ENCODE measurements at places on chromosomes 4 and X.

DNA sequence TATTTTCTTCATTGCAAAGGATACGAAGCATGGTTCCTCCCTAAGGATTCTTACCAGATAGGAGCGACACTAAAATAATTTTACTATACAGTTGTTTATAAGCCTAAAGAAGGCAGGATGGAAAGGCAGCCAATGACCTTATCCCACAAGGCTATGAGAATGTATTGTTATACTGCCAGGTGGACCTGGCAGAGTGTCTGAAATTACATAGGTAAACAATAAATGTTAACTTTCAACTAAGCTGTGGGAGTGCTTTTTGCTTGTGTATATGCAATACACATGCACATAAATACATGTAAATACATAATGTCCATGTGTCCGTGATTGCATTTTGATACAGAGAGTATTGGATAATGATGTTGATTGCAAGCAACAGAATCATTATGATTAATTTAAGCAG is 850.6 kb downstream of the CENPC start:
- no peaks in the 10 kb centered on the region for H3K36me3 ChIP-seq
- DNase-seq: no peak
- no peak overlapping the region for H3K4me3 ChIP-seq
- H3K4me1 ChIP-seq: peaks cover 7% of the 10 kb centered on the region

DNA sequence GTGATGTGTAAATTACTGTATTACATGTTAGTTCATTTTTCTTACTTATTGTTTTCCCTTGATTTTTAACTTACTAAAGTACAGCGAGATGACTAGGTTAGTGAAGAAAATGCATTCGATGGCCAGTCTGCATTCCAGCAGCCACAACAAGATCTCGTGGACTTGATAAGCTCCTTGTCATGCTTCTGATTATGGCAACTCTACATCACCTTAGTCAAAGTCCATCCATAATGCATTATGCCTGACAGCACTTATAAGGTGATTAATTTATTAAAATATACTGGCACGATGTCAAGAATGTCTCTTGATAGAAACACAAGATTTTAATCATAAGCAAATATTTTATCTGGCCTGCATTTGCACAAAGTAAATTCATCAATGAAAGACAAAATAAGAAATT is 109.9 kb upstream of the NAP1L5 start:
- H3K27ac ChIP-seq: no peak overlapping the region
- no peak overlapping the region for H3K4me3 ChIP-seq
- H3K27me3 ChIP-seq: no peaks in the 10 kb centered on the region
- H3K36me3 ChIP-seq: peaks cover 3% of the 10 kb centered on the region

- no peaks in the 10 kb centered on the region for H3K4me1 ChIP-seq
- no peak overlapping the region for H3K4me3 ChIP-seq
- no peaks in the 10 kb centered on the region for H3K27me3 ChIP-seq
- H3K27ac ChIP-seq: no peak overlapping the region
These were observed 407.9 kb downstream of the PCDH18 start for GRCh38 chr4:137124278-137124932.

- DNase-seq: no peak
- no peak overlapping the region for H3K4me3 ChIP-seq
- peaks cover 3% of the 10 kb centered on the region for H3K4me1 ChIP-seq
These were observed 64.1 kb downstream of the PARM1 start for GRCh38 chr4:74996996-74997395.

- no peaks in the 10 kb centered on the region for H3K4me1 ChIP-seq
- no peak overlapping the region for H3K4me3 ChIP-seq
- H3K27ac ChIP-seq: no peak overlapping the region
- no peaks in the 10 kb centered on the region for H3K27me3 ChIP-seq
- DNase-seq: peak; percentile 19
These were observed 82.2 kb downstream of the STOX2 start for GRCh38 chr4:183986971-183987946.

DNA sequence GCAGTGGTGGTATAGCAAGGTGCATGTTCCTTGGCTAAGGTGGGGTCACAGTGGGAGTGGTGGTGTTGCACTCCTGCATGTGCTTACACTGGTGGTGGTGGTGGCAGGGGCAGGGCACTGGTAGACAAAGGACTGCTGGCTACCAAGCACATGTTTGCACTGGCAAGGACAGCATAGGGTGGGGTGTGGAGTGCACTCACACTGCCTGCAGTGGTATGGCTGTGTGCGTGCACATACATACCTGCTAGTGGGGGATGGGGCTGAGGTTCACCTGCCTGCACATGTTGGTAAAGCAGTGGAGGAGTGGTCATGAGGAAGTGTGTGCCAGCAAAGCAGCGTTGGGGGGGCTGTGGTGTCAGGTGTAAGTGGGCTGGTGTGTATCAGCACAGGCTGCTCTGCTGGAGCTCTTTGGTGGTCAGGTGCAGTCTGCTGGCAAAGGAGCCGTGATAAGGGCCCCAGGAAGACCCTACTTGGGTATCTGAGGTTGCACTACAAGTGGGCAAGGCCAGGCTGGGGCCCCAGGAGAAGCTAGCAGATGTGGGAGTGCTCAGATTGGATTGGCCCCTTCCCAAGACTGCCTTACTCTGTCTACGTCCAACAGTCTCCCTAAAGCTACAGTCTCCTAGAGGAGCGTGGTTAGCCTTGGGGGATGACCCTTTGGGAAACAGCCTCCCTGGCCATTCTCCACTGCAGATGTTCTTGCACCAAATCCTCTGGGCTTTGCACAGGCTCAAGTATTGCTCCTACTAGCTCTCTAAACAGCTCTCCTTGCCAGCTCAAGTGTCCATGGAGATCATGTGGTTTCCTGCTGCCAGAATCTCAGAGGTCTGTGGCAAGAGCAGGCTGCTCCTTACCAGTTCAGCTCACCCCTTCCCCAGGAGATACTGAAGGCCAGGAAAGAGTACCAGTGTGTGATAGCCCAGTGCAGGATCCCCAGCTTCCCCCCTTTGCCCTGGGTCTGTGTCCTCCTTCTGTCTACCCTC is 486.3 kb upstream of the PABPC4L start:
- no peak for DNase-seq
- no peak overlapping the region for H3K4me3 ChIP-seq
- H3K36me3 ChIP-seq: no peaks in the 10 kb centered on the region
- H3K27ac ChIP-seq: no peak overlapping the region
- H3K4me1 ChIP-seq: no peaks in the 10 kb centered on the region
- H3K27me3 ChIP-seq: no peaks in the 10 kb centered on the region

- H3K4me1 ChIP-seq: peaks cover 2% of the 10 kb centered on the region
- DNase-seq: no peak
- H3K4me3 ChIP-seq: no peak overlapping the region
- peaks cover 3% of the 10 kb centered on the region for H3K36me3 ChIP-seq
- no peaks in the 10 kb centered on the region for H3K27me3 ChIP-seq
- H3K27ac ChIP-seq: no peak overlapping the region
These were observed 40.5 kb upstream of the OGT start for GRCh38 chrX:71492231-71493065.

GRCh38 chrX:120690344-120690743 is 60.5 kb upstream of the C1GALT1C1 start:
- no peaks in the 10 kb centered on the region for H3K4me1 ChIP-seq
- no peak overlapping the region for H3K27ac ChIP-seq
- H3K27me3 ChIP-seq: no peaks in the 10 kb centered on the region
- no peak for DNase-seq
- no peaks in the 10 kb centered on the region for H3K36me3 ChIP-seq

- no peak overlapping the region for H3K4me3 ChIP-seq
- DNase-seq: no peak
- H3K4me1 ChIP-seq: no peaks in the 10 kb centered on the region
- no peaks in the 10 kb centered on the region for H3K27me3 ChIP-seq
These were observed 18.5 kb upstream of the ASB5 start for GRCh38 chr4:176287546-176287945.

- peak overlapping the region; percentile 96 for H3K4me3 ChIP-seq
- H3K27ac ChIP-seq: peak overlapping the region; percentile 90
These were observed 468 bp downstream of the ZMYM3 start for GRCh38 chrX:71253253-71254091.

DNA sequence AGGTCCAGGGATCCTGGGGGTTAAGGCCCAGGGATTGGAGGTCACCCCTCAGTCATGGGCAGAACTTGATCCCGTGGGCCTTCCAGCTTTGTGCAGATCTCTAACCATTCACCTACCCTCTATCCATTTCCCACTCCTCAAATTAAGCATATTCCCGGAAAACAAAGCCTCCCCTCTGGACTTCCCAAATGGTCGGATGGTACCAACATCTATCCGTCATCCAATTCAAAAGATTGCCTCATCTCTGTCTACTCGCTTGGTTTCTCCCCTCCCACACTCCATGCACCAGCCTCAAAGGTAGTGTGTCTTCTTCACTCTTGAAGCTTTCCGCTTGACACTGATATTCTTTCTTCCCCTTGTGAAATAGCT is 473 bp upstream of the BCLAF3 start:
- H3K4me3 ChIP-seq: peak overlapping the region; percentile 66
- DNase-seq: no peak
- H3K36me3 ChIP-seq: peaks cover 4% of the 10 kb centered on the region
- H3K27me3 ChIP-seq: no peaks in the 10 kb centered on the region
- H3K27ac ChIP-seq: peak overlapping the region; percentile 13

DNA sequence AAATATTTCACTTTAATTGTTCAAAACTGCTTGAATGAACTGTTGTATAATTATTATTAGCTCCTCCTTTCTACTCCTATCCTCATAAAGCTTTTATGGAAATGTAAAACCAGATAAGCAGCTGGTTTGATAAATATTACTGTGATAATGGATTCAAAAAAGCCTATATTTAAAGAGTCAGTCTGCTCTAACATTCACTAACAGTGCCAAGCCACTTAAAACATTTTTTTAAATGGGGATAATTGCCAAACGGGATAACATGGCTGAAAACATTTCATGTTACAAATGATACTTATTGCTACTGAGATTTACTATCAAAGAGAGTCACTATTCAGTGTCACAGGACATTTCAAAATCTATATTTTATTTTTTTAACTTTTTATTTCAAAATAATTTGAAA is 17.4 kb downstream of the ARHGAP24 start:
- no peak for DNase-seq
- no peak overlapping the region for H3K4me3 ChIP-seq
- no peaks in the 10 kb centered on the region for H3K4me1 ChIP-seq
- H3K27ac ChIP-seq: no peak overlapping the region

DNA sequence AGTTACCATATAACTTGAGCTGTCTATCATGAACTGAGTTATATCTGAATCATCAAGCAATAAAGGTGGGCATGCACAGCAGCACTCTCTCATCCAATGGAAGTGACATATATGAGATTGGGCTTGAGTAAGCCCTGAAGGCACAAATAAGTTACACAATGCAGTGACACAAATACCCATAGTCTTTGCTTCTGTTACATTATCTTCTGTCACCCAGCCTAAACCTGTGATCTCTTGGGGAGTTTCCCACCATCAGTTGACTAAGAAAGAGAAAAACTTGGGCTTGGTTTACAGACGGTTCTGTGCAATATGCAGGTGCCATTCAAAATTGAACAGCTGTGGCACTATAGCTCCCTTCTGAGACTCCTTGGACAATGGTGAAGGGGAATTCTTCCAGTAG is 138.8 kb upstream of the IL15 start:
- DNase-seq: no peak
- no peak overlapping the region for H3K27ac ChIP-seq
- H3K4me1 ChIP-seq: no peaks in the 10 kb centered on the region
- H3K36me3 ChIP-seq: no peaks in the 10 kb centered on the region

DNA sequence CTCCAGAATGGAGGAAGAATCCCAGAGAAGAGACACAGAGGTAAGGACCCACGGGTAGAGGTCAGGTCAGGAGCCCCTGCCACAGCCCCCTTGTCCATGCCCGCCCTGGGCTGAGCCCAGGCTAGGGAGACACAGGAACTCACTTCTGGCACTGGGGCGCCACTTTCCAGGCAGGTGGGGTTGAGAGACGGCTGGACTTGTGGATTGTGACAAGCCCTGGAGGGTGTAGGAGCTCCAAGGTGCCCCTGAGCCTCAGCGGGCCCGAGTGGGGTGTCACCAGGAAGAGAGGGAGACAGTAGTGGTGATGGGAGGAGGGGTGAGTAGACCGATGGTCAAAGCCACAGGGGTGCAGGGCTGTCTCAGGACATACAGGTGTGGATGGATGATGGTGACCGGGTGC is 58.9 kb downstream of the WFS1 start:
- no peak overlapping the region for H3K4me3 ChIP-seq
- no peaks in the 10 kb centered on the region for H3K36me3 ChIP-seq
- no peak overlapping the region for H3K27ac ChIP-seq
- peaks cover 20% of the 10 kb centered on the region for H3K27me3 ChIP-seq
- H3K4me1 ChIP-seq: no peaks in the 10 kb centered on the region

DNA sequence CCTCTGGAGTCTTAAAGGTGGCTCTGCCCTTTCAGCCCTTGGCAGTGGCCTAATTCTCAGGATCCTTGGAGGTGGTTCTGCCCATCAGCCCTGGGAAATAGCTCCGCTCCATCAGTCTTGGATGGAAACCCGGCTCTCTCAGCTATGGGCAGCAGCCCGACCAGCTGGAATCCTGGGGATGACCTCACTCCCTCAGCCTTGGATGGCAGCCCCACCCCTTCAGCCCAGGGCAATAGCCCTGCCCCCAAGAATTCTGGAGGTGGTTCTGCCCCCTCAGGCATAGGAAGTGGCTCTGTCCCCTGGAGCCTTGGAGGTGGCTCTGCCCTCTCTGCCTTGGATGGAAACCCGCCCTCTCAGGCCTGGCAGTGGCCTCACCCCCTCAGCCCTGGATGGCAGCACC is 127.7 kb downstream of the RBMX2 start:
- no peaks in the 10 kb centered on the region for H3K36me3 ChIP-seq
- no peak overlapping the region for H3K4me3 ChIP-seq
- H3K27me3 ChIP-seq: peaks cover 2% of the 10 kb centered on the region

- H3K4me1 ChIP-seq: peaks cover 13% of the 10 kb centered on the region
- peak overlapping the region; percentile 50 for H3K27ac ChIP-seq
- no peak for DNase-seq
- H3K27me3 ChIP-seq: peaks cover 16% of the 10 kb centered on the region
- no peaks in the 10 kb centered on the region for H3K36me3 ChIP-seq
These were observed 756 bp upstream of the ADAMTS3 start for GRCh38 chr4:72569719-72570235.

- H3K27me3 ChIP-seq: no peaks in the 10 kb centered on the region
- peaks cover 2% of the 10 kb centered on the region for H3K36me3 ChIP-seq
- peaks cover 12% of the 10 kb centered on the region for H3K4me1 ChIP-seq
- no peak overlapping the region for H3K27ac ChIP-seq
- no peak for DNase-seq
These were observed 24.6 kb downstream of the NYX start for GRCh38 chrX:41471786-41472185.

GRCh38 chr4:102825261-102826091 is 1.9 kb downstream of the UBE2D3 start:
- DNase-seq: no peak
- H3K4me3 ChIP-seq: no peak overlapping the region
- no peaks in the 10 kb centered on the region for H3K27me3 ChIP-seq
- peaks cover 32% of the 10 kb centered on the region for H3K4me1 ChIP-seq

- peaks cover 24% of the 10 kb centered on the region for H3K4me1 ChIP-seq
- H3K27me3 ChIP-seq: peaks cover 9% of the 10 kb centered on the region
- H3K36me3 ChIP-seq: no peaks in the 10 kb centered on the region
- DNase-seq: no peak
- H3K27ac ChIP-seq: no peak overlapping the region
These were observed 162.3 kb downstream of the CPEB2 start for GRCh38 chr4:15164571-15164970.

- H3K4me3 ChIP-seq: no peak overlapping the region
- H3K27me3 ChIP-seq: no peaks in the 10 kb centered on the region
- H3K27ac ChIP-seq: no peak overlapping the region
These were observed 667.5 kb downstream of the RAPGEF2 start for GRCh38 chr4:159770401-159770800.

GRCh38 chr4:83335701-83336100 is 1.1 kb upstream of the HPSE start:
- H3K4me3 ChIP-seq: peak overlapping the region; percentile 77
- no peaks in the 10 kb centered on the region for H3K36me3 ChIP-seq
- H3K27ac ChIP-seq: no peak overlapping the region
- H3K4me1 ChIP-seq: no peaks in the 10 kb centered on the region
